ENCODE measurements at places on chromosomes 6 and 20.

GRCh38 chr6:163533443-163533842, 118.9 kb downstream of the QKI start:
- no peak for DNase-seq

DNA sequence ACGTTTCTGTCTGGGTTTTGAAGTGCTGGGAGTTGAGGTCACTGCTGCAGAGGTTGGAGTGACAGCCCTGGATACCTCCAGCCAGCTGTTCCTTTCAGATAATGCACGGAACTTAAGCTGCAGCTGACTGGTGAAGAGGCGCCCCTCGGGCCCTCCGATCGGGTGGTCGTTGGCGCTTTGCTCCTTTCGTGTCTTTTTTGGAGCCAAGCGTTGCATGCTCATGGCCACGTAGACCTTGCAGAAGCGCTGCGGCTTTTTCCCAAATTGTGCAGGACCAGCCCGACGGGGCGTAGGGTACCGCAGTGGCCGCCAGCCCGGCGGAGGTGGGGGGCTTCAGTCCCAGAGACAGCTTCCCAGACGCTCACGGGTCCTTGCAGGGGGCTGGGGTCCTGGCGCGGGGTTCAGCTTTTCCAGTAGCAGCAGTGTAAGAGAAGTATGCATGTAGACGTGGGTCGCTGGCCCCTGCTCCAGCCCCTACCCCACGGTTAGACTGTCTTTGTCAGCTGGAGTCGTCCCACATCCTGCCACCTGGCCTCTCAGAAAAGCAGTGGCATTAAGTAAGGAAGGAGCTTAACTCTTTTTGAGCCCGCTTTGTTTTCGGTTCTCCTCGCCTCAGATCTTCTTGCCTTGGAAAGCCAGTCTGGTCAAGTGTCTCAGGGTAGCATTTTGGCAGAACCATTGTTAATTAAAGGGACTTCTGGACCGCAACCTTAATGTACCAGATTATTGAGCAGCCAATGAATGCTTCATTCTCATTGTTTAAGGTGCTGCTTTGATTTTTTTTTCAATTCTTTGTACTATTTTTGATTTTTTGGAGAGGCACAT, 838 bp downstream of the TNFAIP3 start:
- no peak for DNase-seq

DNA sequence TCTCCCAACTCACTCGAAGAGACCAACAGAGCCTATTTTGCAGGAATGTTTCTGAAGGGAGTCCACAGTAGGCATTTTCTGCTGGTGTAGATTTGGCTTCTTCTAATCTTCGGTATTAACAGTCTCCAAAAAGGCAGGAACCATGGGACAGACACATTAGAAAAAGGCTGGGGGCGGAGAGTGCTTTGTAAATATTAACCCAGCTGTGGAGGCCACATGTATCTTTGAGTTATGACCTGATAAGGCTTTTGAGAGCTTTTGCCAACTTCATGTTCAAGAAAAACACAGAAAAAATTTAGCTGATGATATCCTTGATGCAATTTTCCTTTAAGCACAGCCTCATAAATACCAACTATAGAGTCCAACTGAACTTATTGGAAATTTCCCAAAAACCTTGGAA, 119.4 kb upstream of the TSHZ2 start:
- no peak for DNase-seq

GRCh38 chr20:47612670-47613069, 111.0 kb downstream of the NCOA3 start:
- no peak for DNase-seq

- no peak for DNase-seq
These were observed 137.5 kb upstream of the PTPN1 start for GRCh38 chr20:50372770-50373088.

DNA sequence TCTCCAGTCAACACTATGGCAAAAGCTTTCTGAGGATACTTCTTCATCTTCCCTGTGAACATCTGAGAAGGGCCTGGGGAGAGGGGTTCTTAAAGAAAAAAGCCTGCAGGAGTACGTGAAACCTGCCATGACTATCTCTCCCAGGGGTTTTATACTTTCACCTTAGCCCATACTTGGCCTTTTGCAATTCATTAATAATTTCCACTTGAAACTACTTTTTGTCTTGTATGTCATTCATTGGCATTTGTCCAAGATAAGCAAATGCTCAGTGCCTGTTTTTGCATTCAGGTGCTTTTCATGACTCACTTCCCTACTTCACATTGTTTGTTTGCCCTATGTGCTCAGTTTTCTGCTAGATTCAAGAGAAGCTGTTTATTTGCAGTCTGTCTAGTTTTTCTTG, 580.3 kb upstream of the GJE1 start:
- DNase-seq: no peak

DNA sequence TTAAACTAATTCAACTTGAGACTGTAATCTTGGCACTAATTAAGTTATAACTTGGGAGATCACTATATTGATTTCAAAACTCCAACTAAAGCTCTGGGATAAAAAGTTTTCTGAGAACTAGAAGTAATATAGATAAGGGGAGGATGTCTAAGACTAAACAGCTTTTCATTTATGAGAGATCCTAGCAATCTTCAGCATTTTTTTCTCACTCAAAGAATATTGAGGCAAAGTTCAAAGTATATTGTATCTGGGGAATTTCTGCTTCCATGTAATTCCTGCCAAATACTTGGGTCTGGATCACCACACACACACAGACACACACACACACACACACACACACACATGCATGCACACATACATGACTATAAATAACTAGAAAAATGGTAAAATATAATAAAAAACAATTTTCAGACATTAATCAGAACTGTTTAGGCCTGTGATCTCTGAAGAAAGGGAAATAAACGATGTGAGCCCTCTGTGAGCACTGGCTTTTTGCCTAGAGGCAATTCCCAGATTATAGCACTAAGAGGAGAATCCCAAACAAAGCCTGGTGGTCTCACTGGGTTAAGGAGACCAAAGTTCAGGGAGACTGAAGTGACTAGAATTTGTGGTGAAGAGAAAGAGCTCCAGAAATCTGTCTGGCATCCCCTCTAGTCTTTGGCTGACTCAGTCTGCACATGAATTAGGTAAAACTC, 92.8 kb downstream of the ADAT2 start:
- no peak for DNase-seq

DNA sequence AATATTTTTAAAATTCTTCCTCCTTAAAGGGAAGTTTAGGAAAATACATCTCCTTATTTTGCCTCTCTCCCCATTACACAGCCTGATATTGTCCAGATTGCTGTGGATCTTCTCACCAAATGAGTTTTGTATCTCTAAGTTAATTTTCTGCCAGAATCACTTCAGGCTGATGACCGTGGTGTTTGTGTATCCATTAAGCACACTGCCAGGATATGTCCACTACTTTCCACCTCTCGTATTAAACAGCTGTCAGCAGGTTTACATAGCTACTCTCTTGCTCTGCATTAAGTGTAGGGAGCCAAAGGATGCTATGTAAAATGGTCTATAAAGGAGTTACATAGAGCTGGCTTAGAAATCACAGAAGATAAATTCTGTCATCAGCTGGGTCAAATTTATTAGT, 201.1 kb downstream of the ZFAND3 start:
- no peak for DNase-seq

- DNase-seq: no peak
These were observed 103.0 kb downstream of the ADGRB3 start for GRCh38 chr6:68738039-68738438.

DNA sequence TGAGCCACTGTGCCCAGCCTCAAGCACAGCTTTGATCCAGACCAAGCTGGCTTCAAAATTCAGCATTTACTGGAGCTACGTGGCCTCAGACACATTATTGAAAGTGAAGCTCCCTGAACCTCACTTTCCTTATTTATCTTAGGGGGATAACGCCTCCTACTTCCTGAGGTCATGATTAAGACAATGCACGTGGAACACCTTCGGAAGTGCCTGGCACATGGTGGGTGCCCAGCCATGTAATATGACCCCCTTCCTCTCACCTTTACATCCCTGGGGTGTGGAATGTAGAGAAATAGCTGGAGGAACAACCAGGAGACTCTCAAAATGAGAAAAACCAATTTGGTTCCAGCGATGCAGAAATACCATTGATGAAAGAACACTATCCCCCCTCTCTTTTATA, 1.6 kb upstream of the CLPS start:
- DNase-seq: no peak

GRCh38 chr6:25360621-25361020, 81.4 kb downstream of the CARMIL1 start:
- DNase-seq: no peak

- peak; percentile 61 for DNase-seq
These were observed 25.1 kb downstream of the MYBL2 start for GRCh38 chr20:43691928-43692524.

Data from stimulated activated CD4-positive, alpha-beta T cell treated with anti-CD3 and anti-CD28 coated beads, Interleukin-12 subunit alpha, Interleukin-12 subunit beta, amount 100 ng/mL, for 4 hours (primary cell).